Right hindlimb (tissue), 1 donor: ENCODE measurements at places on chromosomes 3 and 15.

GRCh38 chr15:68794863-68795262 is 25.8 kb downstream of the ANP32A start:
- DNase-seq: no peak

DNA sequence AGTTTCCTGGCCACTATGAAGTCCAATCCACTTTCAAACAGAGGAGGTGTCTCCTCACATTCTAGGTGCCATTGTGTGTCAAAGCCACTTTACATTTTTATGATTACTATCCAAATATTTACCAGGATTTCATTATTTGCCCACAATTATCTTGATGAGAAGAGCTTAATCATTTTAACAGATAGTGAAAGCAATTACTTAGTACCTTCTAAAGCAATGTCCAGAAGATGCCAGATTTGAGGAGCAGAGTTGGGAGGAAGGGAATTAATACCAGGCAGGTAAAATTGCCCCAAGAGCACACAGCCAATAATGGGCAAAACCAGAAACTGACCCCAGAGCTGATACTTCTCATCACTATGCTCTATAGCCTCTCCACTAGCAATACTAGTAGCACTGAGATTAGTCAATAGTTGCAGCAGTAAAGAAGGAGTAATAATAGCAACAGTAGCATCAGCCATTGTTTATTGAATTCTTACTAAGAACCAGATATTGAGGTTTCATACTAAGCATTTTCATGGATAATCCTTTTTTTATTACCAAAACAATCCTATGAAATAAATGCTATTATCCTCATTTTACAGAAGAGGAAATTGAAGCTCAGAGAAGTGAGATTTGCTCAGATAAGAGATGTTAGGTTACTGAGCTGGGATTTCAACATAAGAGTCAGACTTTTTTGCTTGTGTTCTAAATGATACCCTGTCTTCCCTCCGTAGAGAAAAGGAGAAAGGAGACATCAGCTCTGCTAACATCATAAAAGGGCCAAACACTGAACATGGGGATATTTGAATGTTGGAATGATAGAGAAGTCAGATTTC is 509.3 kb upstream of the CFAP20DC start:
- DNase-seq: no peak

DNA sequence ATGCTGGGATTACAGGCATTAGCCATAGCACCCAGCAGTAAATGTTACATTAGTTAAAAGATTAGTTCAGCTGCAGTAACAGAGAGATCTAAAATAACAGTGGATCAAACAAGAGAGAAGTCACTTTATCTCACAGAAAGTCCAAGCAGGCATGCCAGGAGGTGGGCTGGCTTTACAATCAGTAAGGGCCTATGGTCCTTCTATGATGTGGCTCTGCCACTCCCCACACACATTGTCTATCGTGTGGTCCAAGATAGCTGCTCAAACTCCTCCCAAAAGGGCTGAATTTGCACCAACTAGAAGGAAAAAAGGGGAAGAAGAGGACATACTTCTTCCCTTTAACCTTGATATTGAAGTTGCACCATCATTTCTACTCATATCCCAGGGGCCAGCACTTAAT is 4.6 kb upstream of the RUVBL1 start:
- DNase-seq: no peak

DNA sequence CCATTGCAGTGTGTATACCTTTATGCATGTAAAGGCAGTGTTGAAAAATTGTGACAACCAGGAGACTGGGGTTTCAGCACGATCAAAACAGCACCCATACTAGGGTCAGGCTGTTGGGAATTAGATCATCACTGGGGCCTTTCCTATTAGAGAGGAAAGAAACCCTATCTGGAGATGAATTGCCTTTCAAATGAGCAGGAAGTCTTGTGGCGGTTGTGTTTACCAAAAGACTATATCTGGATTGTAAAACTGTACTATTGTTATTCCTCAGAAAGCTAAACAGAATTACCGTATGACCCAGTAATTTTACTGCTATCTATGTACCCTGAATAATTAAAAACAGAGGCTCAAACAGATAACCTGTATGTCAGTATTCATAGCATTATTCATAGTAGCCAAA is 10.1 kb downstream of the UBE2E1 start:
- no peak for DNase-seq

DNA sequence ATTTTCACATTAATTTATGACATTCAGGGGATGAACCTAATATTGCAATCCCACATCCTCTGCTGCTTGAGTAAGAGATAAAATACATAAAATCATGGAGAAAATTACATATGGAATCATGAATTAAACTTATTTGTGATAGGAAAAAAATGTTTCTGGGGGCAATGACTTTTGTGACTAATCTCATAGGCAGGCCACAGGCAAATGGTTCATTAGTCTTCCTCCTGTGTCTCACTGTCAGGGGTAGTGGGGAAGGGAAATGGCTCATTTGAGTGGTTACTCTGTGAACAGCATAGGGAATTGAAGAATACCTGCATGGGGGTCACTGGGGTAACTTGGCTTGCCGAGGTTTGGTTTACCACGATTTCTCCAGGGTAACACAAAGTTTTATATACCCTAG is 72.0 kb downstream of the TFG start:
- no peak for DNase-seq

- no peak for DNase-seq
Observed at GRCh38 chr15:82871358-82871757, 61.9 kb downstream of the WHAMM start.

DNA sequence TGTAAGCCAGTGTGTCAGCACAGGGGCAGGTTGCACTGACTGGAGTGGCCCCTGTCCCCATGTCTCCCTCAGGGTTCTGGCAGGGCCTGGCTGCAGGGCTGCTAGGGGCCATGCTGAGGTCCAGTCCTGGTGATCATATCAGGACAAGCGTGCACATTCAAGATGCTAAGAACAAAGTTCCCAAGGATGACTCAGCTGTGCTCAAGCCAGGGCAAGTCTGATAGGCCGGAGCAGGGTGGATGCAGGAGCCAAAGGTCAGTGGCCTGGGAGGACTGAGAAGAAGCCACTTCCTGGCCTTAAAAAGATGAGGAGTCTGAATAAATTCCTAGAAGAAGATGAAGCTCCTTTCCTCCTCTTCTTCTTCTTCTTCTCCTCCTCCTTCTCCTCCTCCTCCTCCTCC is 353.2 kb downstream of the AGBL1 start:
- DNase-seq: no peak

DNA sequence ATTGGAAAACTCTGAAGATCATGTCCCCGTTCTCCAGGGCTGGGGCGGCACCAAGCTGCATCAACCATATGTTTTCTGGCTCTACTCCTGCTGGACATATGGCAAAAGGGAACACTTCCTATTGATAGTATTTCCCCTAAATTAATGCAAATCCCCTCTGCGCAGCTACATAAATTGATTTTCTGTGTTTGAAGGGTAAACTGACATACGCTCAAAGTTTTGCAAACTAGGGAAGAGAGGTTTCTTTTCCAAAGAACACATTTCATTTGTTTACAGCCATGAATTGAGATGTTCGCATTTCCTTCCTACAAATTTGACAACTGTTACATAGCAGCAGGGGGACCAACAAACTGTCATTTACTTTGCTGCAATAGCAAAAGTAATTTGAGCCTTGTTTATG is 35.9 kb downstream of the CTXND1 start:
- no peak for DNase-seq

DNA sequence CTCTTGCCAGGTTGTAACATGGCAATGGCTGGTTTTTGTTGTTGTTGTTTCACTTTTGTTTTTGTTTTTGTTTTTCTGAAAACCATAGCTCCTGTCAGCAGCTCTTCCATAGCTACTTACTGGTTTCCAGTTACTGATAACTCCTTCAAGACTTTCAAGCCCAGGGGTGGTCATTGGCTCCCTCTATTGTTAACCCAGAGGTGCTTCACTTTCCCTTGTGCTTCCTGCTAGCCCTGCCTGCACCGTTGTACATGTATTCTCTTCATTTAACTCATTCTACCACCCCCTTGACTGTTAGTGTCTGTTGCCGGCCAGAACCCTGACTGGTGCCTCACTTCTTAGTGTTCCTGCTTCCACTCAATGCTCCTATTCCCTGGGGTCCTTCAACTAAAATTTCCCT is 4.2 kb upstream of the TRAT1 start:
- DNase-seq: no peak

GRCh38 chr15:57114070-57114469 is 195.6 kb downstream of the TCF12 start:
- no peak for DNase-seq

- no peak for DNase-seq
Observed at GRCh38 chr15:101558221-101558941, 68.9 kb upstream of the PCSK6 start.

DNA sequence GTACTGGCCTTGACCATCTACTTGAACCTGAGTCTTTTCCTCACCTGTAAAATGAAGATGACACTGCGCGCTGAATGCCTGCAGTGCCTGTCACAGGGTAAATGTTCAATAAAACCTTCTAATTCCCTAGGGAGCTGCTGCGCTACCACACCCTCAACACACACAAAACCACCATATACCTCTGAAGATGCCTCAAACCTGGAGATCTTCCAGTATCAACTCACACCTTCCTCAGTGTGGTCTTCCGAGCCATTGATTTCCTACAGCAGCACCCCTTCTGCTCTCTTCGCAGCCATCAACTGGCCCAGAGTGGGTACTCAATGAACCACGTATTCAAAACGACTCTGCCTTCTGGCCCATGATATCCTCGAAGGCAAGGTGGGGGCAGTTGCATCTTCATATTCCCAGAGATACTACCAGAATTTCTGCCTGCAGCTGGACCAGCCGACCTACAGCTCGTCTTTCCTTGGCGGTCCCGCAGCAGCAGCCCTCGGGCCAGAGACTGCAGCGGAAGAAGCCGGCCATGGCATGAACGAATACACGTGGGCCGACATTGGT is 695 bp downstream of the RPL32 start:
- no peak for DNase-seq

DNA sequence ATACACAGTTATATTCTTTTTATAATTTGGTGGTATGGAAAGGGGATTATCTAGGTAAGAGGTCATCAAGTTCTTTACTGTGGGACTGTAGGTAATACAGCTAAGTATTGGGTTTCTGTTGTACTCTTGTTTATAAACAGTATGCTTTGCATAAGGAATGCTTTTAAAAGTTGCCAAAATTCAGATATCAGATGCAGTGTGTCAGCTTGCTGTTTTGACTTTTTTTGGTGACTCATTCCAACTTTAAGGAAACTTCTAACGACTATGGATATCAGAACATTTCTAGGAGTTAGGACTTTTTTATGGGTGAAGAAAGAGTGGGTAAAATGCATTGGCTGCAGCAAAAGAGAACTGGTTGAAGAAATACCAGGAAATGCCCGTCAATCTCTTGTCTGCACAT is 2.8 kb downstream of the SCAANT1 start:
- no peak for DNase-seq

- DNase-seq: no peak
Observed at GRCh38 chr15:63523306-63523990, 19.1 kb downstream of the USP3 start.

DNA sequence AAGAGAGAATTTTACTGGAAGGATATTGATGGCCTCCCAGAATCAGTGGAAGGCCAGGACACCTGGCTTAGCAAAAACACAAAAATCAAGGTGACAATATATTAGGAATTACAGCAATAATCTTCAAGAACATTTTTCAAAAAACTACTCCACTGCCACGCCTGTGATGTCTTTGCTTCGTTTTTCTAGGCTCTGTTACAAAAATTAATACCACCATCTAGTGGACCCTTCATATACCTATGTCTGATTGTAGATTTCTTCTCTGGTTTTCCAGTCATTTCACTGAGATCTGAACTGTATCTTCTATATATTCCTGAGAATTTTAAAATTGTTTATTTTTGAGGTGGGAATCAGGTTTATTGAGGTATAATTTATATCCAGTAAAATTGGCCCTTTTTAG is 5.6 kb upstream of the SLC33A1 start:
- DNase-seq: no peak

- no peak for DNase-seq
Observed at GRCh38 chr3:110521019-110521418, 550.6 kb upstream of the NECTIN3 start.

- DNase-seq: no peak
Observed at GRCh38 chr15:99446565-99447496, 119.0 kb upstream of the MEF2A start.

DNA sequence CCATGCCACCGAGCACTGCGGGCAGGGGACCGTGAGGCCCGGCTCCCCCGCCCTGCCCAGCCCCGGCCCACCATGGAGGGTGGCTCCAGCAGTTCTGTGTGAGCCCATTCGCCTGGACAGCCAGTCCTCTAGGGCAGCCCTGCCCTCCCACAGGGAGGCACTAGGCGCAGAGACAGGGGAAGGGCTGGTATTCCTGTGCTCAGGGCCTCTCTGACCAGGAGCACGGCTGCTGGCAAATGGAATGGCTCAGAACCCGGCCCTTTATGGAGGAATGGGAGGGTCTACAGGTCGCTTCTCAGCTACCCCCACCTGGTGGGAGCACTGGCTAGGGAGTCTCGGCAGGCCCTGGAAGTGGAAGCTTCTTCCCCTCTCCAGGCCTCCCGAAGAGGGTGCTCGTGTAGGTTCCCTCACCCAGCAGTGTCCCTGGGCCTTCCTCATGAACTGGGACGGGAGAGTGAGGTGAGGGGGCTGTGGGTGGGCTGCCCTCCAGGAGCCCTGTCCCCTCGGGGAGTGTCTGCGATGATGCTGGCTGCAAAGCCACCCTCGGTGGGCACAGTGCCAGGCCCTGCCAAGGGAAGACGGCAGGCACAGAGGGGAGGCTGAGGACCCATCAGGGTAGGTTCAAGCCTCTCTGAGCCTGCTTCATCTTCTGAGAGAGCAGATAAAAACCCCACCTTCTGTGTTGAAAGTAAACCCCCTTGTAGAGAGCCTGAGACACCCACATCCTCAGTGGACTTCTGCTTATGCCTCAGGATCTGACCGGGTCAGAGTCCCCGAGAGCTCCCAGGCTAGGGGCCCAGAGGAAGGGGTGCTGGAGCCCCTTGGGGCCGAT is 1.5 kb downstream of the MELTF start:
- no peak for DNase-seq

GRCh38 chr3:53883008-53883407 is 1.1 kb upstream of the ACTR8 start:
- no peak for DNase-seq

GRCh38 chr15:51076524-51077220 is 18.0 kb downstream of the TNFAIP8L3 start:
- no peak for DNase-seq

GRCh38 chr3:98741121-98741716 is 21.9 kb upstream of the ST3GAL6 start:
- DNase-seq: no peak

- no peak for DNase-seq
Observed at GRCh38 chr3:193942516-193943055, 193.4 kb upstream of the HES1 start.

- DNase-seq: no peak
Observed at GRCh38 chr3:160286231-160286630, 61.0 kb downstream of the C3orf80 start.

DNA sequence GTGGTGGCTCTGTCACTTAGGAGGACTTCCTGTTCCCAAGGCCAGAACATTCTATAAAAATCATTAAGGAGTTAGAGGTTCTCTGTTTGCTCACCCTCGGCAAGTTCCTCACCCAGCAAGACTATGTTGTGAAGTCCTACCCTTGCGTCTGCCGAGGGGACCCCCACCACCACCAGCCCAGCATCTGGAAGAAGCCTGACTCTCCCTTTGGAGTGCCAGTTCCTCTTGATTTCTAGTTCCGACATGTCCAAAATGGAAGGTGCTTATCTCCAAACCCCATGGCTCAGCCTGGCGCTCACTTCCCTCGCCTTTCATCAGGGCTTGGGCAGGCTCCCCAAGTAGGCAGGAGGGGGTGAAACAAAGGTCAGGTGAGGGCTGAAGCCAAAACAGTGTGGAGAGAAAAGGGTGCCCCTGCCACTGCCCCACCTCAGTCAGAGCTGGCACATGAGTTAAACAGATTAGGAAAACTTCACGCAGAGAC is 41.0 kb downstream of the BHLHE40 start:
- no peak for DNase-seq

- no peak for DNase-seq
Observed at GRCh38 chr15:38307251-38307650, 54.6 kb downstream of the SPRED1 start.
